ENCODE measurements at places on chromosomes 7 and 10. TPM values are rescaled to one million over a fixed set of nuclear protein-coding genes. Genes with fewer than 3 reads are reported as not detected.

Gene CNPY1
- total RNA-seq: not detected

Gene RBP4
- not detected for total RNA-seq

Gene GNAT3
- total RNA-seq: not detected

Gene VPS26A
- 39.5 TPM for total RNA-seq

Gene OR2A5
- total RNA-seq: not detected

Gene GIMAP4
- total RNA-seq: 72.7 TPM

Gene IFIT1
- 7.2 TPM for total RNA-seq

Gene FAM185A
- total RNA-seq: 10.0 TPM

Gene VTI1A
- 31.5 TPM for total RNA-seq

- DNase-seq: no peak
- no peak overlapping the region for H3K4me3 ChIP-seq
- H3K27ac ChIP-seq: no peak overlapping the region
- H3K4me1 ChIP-seq: no peaks in the 10 kb centered on the region
- H3K27me3 ChIP-seq: peaks cover 9% of the 10 kb centered on the region
Observed at GRCh38 chr7:12549106-12549505, 21.4 kb upstream of the SCIN start.

DNA sequence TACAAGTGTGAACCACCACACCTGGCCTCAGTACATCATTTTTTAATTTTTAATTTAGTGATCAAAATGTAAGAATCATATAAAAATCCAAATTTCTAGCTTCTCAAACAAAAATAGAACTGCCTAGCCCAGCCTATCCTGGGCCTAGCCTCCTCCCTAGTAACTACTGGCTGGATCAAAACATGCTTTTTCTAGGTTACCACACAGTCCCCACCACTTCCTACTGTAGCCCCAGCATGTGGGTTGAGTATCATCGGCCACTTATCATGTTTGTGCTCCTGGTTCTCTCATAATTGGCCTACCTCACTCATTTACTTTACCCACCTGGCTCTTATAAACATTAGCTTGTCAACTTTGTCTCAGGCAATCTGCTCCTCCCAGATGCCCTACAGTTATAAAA, 52.9 kb downstream of the DNAJC12 start:
- no peak overlapping the region for H3K4me3 ChIP-seq
- DNase-seq: peak; percentile 42
- peaks cover 40% of the 10 kb centered on the region for H3K4me1 ChIP-seq
- no peaks in the 10 kb centered on the region for H3K27me3 ChIP-seq

DNA sequence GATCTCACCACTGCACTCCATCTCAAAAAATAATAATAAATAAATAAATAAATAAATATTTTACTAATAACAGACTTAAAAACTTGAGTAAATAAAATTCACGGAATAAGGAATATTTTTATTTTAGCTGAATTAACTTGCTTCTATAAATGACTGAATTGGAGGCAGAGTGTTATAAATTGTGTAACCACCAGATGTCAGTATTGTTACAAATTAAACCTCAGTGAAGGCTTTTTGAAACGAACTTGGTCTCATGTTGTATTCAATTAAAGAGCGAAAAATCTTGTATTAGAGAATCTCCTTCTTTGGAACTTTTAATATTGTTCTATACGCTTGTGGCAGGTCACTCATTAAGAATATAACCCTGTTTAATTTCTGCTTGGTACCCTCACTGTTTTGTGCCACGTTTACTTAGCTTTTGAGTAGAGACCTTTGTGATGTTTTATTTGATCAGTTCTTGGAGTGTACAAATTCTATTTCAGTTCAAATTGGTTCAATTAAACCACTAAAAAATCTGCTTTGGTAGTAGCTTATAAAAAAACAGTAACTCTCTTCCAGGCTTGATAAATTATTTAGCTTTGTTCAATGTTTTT, 45.6 kb upstream of the SCIN start:
- H3K27me3 ChIP-seq: peaks cover 26% of the 10 kb centered on the region
- H3K4me1 ChIP-seq: no peaks in the 10 kb centered on the region
- H3K36me3 ChIP-seq: no peaks in the 10 kb centered on the region
- H3K4me3 ChIP-seq: no peak overlapping the region
- H3K27ac ChIP-seq: no peak overlapping the region

DNA sequence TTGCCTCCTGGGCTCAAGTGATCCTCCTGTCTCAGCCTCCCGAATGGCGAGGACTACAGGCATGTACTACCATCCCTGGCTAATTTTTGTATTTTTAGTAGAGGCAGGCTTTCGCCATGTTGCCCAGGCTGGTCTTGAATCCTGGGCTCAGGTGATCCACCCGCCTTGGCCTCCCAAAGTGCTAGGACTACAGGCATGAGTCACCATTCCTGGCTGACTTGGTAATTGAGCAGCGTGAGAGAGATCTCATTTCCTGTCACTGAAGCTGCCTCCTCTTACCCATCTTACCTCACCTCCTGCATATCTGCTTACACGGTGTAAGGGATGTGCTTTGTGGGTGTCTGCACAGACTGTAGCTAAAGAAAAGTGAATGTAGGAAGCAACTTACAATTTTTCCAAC, 9.7 kb downstream of the IFIT3 start:
- H3K4me1 ChIP-seq: peaks cover 38% of the 10 kb centered on the region
- no peak overlapping the region for H3K27ac ChIP-seq
- H3K36me3 ChIP-seq: peaks cover 16% of the 10 kb centered on the region
- peak; percentile 41 for DNase-seq
- peaks cover 63% of the 10 kb centered on the region for H3K27me3 ChIP-seq

GRCh38 chr10:91349381-91349780, 60.8 kb upstream of the HECTD2 start:
- no peak overlapping the region for H3K27ac ChIP-seq
- DNase-seq: no peak
- H3K4me3 ChIP-seq: no peak overlapping the region

- no peak overlapping the region for H3K27ac ChIP-seq
- no peak overlapping the region for H3K4me3 ChIP-seq
- no peak for DNase-seq
Observed at GRCh38 chr7:8078418-8078817, 109.8 kb downstream of the GLCCI1 start.

DNA sequence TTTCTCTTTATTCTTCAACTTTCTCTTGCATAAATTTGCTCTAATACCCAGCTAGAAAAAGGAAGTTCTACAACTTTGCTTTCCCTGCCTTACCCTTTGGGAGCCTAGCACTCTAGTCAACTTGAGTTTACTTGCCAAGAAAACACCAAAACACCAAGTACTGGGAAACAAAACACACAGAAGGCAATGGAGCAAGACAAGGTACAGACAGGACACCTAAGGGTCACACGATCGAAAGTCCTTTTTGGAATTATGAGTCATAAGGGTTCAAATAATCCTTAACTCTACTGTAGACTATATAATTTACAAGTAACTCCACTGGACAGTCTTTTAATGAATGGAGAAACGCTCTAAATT, 42.6 kb upstream of the ANAPC16 start:
- peaks cover 4% of the 10 kb centered on the region for H3K4me1 ChIP-seq
- no peak for DNase-seq
- H3K27ac ChIP-seq: no peak overlapping the region
- no peak overlapping the region for H3K4me3 ChIP-seq

DNA sequence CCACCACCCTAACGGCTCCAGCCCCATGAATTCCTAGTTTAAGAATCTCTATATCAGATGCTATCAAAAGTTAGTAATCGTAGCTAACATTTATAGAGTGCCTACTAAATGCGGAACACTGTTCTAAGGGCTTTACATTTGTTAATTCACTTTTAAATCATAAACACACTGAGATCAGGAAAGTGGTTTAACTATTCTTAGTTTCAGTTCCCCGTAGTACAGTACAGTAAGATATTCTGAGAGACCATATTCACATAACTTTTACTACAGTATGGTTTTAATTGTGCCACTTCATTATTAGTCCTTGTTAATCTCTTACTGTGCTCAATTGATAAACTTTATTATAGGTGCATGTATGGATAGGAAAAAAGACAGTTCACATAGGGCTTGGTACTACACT, 22.5 kb downstream of the SYPL1 start:
- peaks cover 18% of the 10 kb centered on the region for H3K4me1 ChIP-seq
- H3K27ac ChIP-seq: peak overlapping the region; percentile 22
- no peak for DNase-seq
- no peaks in the 10 kb centered on the region for H3K27me3 ChIP-seq
- peaks cover 24% of the 10 kb centered on the region for H3K36me3 ChIP-seq

GRCh38 chr10:58282615-58283014, 13.7 kb downstream of the CISD1 start:
- peaks cover 40% of the 10 kb centered on the region for H3K4me1 ChIP-seq
- H3K4me3 ChIP-seq: peak overlapping the region; percentile 50
- peaks cover 38% of the 10 kb centered on the region for H3K36me3 ChIP-seq

DNA sequence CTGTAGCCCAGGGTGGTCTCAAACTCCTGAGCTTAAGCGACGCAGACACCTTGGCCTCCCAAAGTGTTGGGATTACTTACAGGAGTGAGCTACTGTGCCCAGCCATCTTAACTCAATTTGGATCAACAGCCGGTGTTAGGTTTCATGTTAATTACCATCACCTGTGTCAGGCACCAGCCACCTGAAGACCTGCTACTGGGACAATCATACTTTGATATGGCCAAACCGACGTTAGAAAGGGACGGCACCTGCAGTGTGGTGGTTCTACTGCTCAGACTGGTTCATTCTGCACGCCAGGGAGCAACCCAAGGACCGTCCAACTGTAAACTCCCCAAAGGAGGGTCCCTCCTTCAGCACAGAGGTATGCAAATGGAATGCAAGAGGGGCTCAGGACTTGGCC, 74.2 kb upstream of the CYTH3 start:
- no peaks in the 10 kb centered on the region for H3K27me3 ChIP-seq
- peaks cover 24% of the 10 kb centered on the region for H3K4me1 ChIP-seq
- no peak overlapping the region for H3K27ac ChIP-seq
- H3K4me3 ChIP-seq: no peak overlapping the region
- H3K36me3 ChIP-seq: peaks cover 11% of the 10 kb centered on the region
- no peak for DNase-seq

DNA sequence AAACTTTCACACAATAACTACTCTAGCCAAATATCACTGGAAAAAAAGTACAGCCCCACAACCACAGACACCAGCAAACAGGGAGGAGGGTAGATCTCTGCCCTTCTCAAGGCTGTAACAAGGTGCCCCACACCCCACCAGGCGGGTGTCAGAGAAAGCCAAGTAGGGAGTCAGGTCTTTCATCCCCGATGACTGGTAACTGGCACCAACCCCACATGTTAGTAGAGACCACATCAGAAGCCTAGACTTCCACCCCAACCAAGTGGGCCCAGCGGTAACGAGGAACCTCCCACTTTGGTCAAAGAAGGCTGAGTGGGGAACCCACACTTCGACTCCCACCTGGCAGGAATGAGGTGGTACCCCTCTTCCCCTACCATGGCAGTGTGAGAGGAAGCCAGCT, 16.4 kb upstream of the RUFY2 start:
- H3K4me1 ChIP-seq: peaks cover 16% of the 10 kb centered on the region
- peak; percentile 56 for DNase-seq
- H3K27ac ChIP-seq: peak overlapping the region; percentile 68
- no peaks in the 10 kb centered on the region for H3K27me3 ChIP-seq
- H3K36me3 ChIP-seq: peaks cover 42% of the 10 kb centered on the region

DNA sequence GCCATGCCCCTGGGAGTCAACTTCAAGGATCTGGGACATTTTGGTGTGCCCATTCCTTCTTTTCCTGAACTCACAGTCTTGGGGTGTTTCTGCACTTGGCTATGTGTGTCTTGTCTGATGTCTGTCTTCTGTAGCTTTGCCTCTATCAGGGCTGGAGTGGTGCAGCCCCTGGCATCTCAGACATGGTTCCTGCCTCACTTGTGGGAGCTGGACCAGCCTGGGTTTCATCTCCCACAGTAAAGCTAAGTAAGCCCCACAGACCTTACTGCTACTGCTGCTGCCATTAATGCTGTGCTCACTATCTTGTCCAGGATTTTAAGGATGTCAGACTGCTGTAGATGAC, 59.0 kb downstream of the ADCYAP1R1 start:
- peaks cover 5% of the 10 kb centered on the region for H3K27me3 ChIP-seq
- H3K36me3 ChIP-seq: no peaks in the 10 kb centered on the region
- no peak overlapping the region for H3K27ac ChIP-seq
- no peak overlapping the region for H3K4me3 ChIP-seq
- no peak for DNase-seq

DNA sequence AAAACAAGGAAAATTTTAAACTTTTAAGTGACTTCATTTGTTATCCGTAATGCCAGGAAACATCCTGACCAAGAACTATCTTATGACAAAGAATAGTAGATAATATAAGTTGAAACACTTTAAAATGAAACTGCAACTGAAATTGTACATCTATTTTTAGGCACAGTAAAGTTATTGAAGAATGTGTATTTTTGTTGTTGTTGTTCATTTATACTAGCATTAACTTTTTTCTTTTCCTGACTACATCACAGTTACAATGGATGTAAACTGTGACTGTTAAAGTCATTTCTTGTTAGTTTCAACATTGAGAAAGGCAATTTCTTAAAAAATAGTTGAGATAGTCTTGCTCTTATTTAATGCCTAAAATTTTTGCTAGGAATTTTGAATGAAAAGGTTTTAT, 2.6 kb downstream of the CPED1 start:
- H3K4me1 ChIP-seq: peaks cover 22% of the 10 kb centered on the region
- H3K4me3 ChIP-seq: no peak overlapping the region
- H3K36me3 ChIP-seq: no peaks in the 10 kb centered on the region

- peaks cover 11% of the 10 kb centered on the region for H3K27me3 ChIP-seq
- no peak overlapping the region for H3K4me3 ChIP-seq
- no peak overlapping the region for H3K27ac ChIP-seq
- H3K4me1 ChIP-seq: no peaks in the 10 kb centered on the region
- peak; percentile 37 for DNase-seq
Observed at GRCh38 chr10:15585303-15585715, 134.4 kb downstream of the ITGA8 start.

DNA sequence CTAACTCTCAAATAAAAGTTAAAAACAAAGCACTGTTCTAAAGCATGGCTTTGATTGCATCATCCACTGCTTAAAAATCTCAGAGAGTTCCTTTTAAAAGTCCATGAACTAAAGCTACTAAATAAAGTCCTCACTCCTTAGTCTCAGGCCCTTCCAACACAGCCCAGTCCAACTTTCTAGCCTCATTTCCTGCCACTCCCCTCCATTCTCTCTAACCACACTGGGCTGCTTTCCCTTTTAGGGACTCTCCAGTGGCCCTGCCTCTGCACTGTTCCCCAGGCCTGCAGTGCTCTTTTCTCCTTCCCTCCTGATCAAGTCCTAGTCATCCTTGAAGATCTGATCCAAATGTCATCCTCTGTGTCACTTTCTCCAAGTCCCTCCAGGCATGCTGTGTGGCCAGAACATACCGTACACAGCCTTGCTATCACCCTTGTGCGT, 56.9 kb upstream of the PPP1R3C start:
- H3K27ac ChIP-seq: no peak overlapping the region
- peaks cover 5% of the 10 kb centered on the region for H3K27me3 ChIP-seq
- H3K4me1 ChIP-seq: peaks cover 4% of the 10 kb centered on the region
- H3K36me3 ChIP-seq: no peaks in the 10 kb centered on the region
- no peak overlapping the region for H3K4me3 ChIP-seq
- no peak for DNase-seq

DNA sequence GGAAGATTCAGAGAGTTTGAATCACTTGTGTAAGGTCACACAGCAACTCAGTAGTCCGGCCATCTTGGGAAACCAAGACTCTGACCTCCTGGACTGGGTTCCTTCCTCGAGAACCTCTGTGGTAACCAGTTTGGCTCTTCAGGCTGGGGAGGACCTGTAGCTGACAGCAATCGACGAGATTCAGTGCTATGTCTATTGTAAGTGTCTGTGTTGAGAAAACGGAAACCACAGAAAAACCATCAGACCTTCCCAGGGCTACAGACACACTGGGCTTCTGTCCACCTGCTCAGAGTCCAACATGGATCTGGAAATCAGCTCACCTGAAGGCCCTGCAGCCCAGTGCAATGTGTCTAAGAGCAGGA, 403.7 kb downstream of the RPS24 start:
- no peak overlapping the region for H3K27ac ChIP-seq
- H3K36me3 ChIP-seq: no peaks in the 10 kb centered on the region
- no peak overlapping the region for H3K4me3 ChIP-seq
- no peaks in the 10 kb centered on the region for H3K27me3 ChIP-seq
- no peak for DNase-seq

All from activated naive CD8-positive, alpha-beta T cell treated with anti-CD3 and anti-CD28 coated beads for 36 hours (primary cell).